Upper lobe of left lung (tissue), 6 donors: ENCODE measurements at places on chromosomes 12 and 14. TPM values are rescaled to one million over a fixed set of nuclear protein-coding genes. Genes with fewer than 3 reads are reported as not detected.

DNA sequence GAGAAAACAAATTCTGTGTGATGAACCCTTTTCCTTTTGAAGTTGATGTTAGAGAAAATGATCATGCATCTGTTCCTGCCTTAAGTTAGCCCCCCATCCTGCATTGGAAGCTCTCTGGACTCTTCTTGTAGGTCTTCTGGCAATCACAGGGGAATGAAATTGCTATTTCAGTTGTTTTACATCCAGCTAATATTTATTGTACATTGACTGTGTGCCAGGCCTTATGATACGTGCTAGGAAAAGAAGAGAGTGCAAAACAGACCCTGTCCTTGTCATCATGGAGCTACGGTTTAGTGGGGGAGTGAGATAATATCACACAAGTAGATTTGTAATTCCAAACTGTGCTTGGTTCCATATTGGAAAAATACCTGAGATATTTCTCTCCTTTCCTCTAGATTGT lies 118.6 kb downstream of the TGFB3 start:
- no peaks in the 10 kb centered on the region for H3K36me3 ChIP-seq
- no peak overlapping the region for H3K4me3 ChIP-seq
- H3K27me3 ChIP-seq = no peaks in the 10 kb centered on the region
- DNase-seq = no peak
- no peak overlapping the region for H3K27ac ChIP-seq

GRCh38 chr12:123713823-123714585 lies 1.9 kb downstream of the ATP6V0A2 start:
- H3K4me1 ChIP-seq = peaks cover 19% of the 10 kb centered on the region
- no peak overlapping the region for H3K27ac ChIP-seq
- no peaks in the 10 kb centered on the region for H3K27me3 ChIP-seq
- H3K4me3 ChIP-seq = peak overlapping the region; percentile 100

- DNase-seq = peak; percentile 75
- H3K36me3 ChIP-seq = no peaks in the 10 kb centered on the region
- H3K27me3 ChIP-seq = no peaks in the 10 kb centered on the region
- no peak overlapping the region for H3K27ac ChIP-seq
These were observed 120.9 kb downstream of the TMEM132C start for GRCh38 chr12:128387811-128388422.

GRCh38 chr12:2243275-2243674 lies 190.5 kb downstream of the CACNA1C start:
- no peaks in the 10 kb centered on the region for H3K4me1 ChIP-seq
- no peak overlapping the region for H3K27ac ChIP-seq
- no peaks in the 10 kb centered on the region for H3K27me3 ChIP-seq
- H3K36me3 ChIP-seq = no peaks in the 10 kb centered on the region
- DNase-seq = no peak
- no peak overlapping the region for H3K4me3 ChIP-seq

DNA sequence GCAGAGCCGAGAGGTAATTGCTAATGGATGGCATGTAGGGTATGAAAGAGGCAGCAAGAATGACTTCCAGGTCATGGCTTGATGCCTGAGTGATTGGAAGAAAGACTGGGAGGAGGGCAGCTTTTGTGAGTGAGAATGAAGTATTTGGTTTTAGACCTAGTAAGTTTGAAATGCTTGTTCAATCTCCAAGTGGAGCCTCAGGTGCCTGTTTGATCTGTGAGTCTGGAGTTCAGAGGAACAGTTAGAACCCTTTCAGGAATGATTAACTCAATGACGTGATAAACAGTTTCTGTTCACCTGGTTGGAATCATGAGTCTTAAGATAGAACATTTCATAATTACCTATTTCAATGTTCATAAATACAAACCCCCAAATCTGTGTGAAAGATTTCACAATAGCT lies 10.4 kb downstream of the KCNJ8 start:
- no peaks in the 10 kb centered on the region for H3K27me3 ChIP-seq
- H3K4me1 ChIP-seq = no peaks in the 10 kb centered on the region
- H3K4me3 ChIP-seq = no peak overlapping the region
- peak; percentile 48 for DNase-seq

DNA sequence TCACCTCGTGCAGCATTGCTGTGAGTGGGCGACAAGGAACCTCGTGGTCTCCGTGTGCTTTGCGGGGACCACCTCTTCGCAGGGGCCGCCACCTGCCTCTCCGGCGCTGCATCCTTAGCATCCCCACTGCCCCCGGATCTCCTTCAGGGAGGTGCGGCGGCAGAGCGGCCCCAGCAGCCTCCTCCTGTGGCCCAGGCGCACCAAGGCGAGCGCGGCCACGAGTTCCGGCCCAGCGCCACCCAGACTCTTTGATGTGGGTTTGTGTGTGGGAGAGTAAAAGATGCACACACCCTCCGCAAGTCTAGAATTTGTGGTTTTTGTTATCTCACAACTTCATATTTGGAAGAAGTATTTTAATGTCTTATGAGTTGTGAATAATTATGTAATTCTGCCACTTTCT lies 118.8 kb upstream of the DIO3 start:
- no peaks in the 10 kb centered on the region for H3K4me1 ChIP-seq
- no peak overlapping the region for H3K27ac ChIP-seq
- no peak for DNase-seq

DNA sequence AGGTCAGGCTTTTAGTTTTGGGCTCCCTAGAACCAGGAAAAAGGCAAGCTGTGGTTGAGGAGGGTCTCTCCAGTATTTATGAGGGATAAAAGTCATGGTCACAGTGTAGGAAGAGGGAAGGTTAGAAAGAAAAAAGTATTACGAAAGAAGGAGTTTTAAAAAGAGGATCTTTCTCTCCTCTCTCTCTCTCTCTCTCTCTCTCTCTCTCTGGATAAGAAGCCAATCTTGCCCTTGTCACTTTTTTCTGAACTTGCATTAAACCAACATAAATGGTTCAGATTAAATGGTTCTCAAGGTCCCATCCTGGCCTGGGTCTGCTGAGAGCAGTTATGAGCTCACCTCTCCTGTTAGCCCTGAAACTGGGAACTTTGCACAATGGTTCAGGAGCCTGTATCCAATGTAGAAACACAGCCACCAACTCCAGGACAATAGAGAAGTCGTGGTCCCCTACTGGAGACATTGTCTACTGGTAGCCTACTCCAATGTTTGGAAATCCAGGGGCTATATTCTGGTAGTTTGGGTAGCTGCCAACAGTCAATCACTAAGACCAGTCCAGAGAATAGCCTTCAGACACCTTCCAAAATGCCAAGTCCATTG lies 131.9 kb downstream of the DAD1 start:
- no peak for DNase-seq
- H3K27me3 ChIP-seq = no peaks in the 10 kb centered on the region
- H3K36me3 ChIP-seq = no peaks in the 10 kb centered on the region
- H3K4me1 ChIP-seq = peaks cover 9% of the 10 kb centered on the region
- no peak overlapping the region for H3K27ac ChIP-seq

DNA sequence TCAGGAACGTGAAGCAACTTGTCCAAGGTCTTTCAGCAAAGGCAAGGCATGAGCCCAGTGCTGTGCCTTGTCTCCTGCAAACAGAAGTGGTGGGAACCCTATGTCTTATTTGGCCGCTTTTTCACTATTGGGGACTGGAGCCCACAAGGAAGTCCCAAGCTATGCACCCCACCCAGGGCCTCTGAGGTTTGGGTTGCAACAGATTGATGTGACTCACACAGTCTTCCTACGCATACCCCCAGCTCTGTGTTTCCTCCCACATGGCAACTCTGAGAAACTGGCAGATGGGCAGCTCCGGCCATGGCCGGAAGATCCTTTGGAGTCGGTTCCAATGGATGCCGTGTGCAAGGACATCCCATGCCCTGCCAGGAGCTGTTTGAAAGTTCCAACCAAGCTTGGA lies 28.3 kb upstream of the CMKLR1 start:
- H3K36me3 ChIP-seq = no peaks in the 10 kb centered on the region
- no peaks in the 10 kb centered on the region for H3K4me1 ChIP-seq
- no peaks in the 10 kb centered on the region for H3K27me3 ChIP-seq
- H3K4me3 ChIP-seq = no peak overlapping the region

GRCh38 chr14:77372304-77372841 lies 4.5 kb downstream of the TMED8 start:
- no peaks in the 10 kb centered on the region for H3K27me3 ChIP-seq
- no peaks in the 10 kb centered on the region for H3K36me3 ChIP-seq
- H3K4me1 ChIP-seq = peaks cover 17% of the 10 kb centered on the region
- no peak overlapping the region for H3K4me3 ChIP-seq

GRCh38 chr12:80709811-80710726 lies 2.6 kb downstream of the MYF6 start:
- DNase-seq = no peak
- H3K27ac ChIP-seq = no peak overlapping the region
- H3K4me3 ChIP-seq = no peak overlapping the region
- H3K27me3 ChIP-seq = no peaks in the 10 kb centered on the region
- peaks cover 5% of the 10 kb centered on the region for H3K4me1 ChIP-seq
- H3K36me3 ChIP-seq = no peaks in the 10 kb centered on the region

DNA sequence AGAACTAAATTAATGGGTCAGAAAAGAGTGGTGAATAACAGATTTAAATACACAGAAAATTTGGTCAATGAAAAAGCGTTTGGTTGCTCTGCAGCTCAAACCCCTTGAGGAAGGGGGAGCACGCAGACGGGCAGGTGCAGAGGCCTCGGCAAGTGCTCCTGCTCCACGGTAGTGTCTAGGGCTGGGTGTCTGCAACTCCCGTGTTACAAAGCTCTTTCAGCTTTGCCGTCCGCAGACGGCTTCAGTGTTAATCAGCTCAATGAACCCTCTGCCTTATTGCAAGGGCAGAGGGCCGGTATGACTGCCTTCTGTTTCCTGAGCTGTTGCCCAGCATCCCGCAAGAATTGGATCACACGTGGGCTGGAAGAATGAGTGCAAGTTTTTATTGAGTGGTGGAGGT lies 125.7 kb upstream of the TRHDE start:
- no peak for DNase-seq
- no peak overlapping the region for H3K4me3 ChIP-seq
- no peak overlapping the region for H3K27ac ChIP-seq
- no peaks in the 10 kb centered on the region for H3K27me3 ChIP-seq
- H3K4me1 ChIP-seq = no peaks in the 10 kb centered on the region

DNA sequence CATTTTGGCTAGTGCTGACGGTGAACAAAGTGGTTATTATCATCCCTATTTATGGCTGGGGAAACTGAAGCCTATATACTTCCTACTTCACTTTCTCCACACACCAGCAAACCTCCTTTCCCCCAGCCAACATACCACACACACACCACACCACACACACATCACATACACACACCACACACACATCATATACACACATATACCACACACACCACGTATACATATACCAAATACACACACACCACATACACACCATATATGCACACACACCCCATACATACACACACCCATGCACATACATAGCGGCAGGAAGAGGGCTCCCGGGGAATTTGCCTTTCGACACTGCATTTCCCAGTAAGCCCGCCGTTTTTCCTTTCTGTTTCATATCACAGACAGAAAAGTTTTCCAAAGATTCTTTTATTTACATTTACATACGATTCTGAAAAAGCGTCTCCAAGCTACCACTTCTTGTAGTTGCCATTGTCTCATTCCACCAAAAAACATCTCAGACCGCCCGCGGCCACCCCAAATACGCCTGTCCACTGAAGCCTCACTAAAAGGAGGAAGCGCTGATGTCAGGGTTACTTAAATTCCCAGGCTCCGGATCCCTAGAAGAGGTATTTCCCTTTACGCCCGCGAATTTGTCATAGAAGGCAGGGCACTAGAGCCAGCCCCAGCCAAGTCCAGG lies 823 bp upstream of the RAB5B start:
- H3K4me3 ChIP-seq = peak overlapping the region; percentile 52
- no peaks in the 10 kb centered on the region for H3K27me3 ChIP-seq
- no peak for DNase-seq

GRCh38 chr14:92902726-92903125 lies 20.2 kb upstream of the CHGA start:
- H3K27ac ChIP-seq = no peak overlapping the region
- no peak for DNase-seq
- no peak overlapping the region for H3K4me3 ChIP-seq
- no peaks in the 10 kb centered on the region for H3K4me1 ChIP-seq
- H3K27me3 ChIP-seq = no peaks in the 10 kb centered on the region

- H3K4me1 ChIP-seq = no peaks in the 10 kb centered on the region
- DNase-seq = no peak
- H3K27me3 ChIP-seq = no peaks in the 10 kb centered on the region
- no peak overlapping the region for H3K27ac ChIP-seq
These were observed 79.9 kb downstream of the HEATR5A start for GRCh38 chr14:31340297-31341063.

DNA sequence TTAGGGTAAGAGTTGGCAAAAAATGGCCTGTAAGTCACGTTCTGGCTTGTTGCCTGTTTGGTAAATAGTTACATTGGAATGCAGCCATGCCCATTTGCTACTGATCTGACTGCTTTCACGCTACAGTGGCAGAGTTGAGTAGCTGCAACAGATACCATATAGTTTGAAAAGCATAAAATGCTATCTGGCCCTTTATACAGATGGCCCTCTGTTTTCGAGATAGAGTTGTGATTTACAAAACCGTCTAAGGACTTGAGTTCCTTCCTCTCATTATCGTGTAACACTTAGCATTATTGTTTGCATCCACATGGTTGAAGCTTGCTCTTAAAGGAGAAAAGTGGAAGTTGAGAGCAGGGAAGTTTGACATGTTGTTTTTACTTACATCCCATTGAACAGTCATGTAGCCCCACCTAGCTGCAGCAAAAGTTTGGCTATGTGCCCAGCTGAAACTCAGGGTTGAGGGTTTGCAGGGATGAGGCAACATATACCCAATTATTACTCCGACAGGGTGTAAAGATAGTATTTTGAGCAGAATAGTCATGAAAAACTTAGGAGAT lies 11.3 kb upstream of the SCFD1 start:
- no peak overlapping the region for H3K27ac ChIP-seq
- no peak overlapping the region for H3K4me3 ChIP-seq
- H3K4me1 ChIP-seq = peaks cover 5% of the 10 kb centered on the region
- peak; percentile 72 for DNase-seq

DNA sequence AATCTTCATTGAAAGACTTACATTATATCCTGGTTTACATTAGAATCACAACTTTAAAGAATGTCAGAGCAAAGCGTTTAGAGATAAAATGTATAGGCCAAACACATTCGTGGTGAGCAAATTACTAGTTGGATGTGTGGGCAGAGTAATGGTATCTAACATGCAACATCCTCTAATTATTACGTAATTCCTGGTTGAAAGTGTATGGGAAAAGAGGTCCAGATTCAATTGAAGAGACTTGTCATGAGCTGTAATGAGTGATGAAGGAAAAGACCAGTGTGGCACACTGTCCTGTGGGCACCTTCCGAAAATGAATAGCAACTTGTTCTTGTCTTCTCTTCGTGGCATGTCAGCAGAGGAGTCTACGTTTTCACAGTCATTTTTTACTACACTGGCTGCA lies 192.8 kb downstream of the LRIG3 start:
- DNase-seq = no peak
- no peak overlapping the region for H3K27ac ChIP-seq
- H3K4me1 ChIP-seq = no peaks in the 10 kb centered on the region

- H3K4me3 ChIP-seq = no peak overlapping the region
- no peaks in the 10 kb centered on the region for H3K27me3 ChIP-seq
- DNase-seq = no peak
- no peaks in the 10 kb centered on the region for H3K36me3 ChIP-seq
These were observed 14.5 kb upstream of the IL22 start for GRCh38 chr12:68267892-68268396.

The CD163L1 gene
- total RNA-seq = 21.0 TPM

The EFCAB11 gene
- total RNA-seq = 2.4 TPM

The TPPP2 gene
- not detected for total RNA-seq

The SAMD15 gene
- total RNA-seq = 2.1 TPM

The EML1 gene
- total RNA-seq = 35.0 TPM

The SERPINA12 gene
- not detected for total RNA-seq

The SLC17A8 gene
- not detected for total RNA-seq

The ZC3H10 gene
- total RNA-seq = 8.0 TPM

The CNTN1 gene
- 8.6 TPM for total RNA-seq

The DNAH10 gene
- total RNA-seq = 46.0 TPM

The C12orf50 gene
- not detected for total RNA-seq

The POTEG gene
- total RNA-seq = not detected

The KRT2 gene
- not detected for total RNA-seq

The NAV3 gene
- 3.5 TPM for total RNA-seq

The SPX gene
- total RNA-seq = 0.40 TPM
